ENCODE measurements at places on chromosomes 7 and 10.
A peak's percentile ranks its signal among the peaks of the same experiment; 100 is the strongest.

GRCh38 chr7:13872709-13873108 is 116.8 kb downstream of the ETV1 start:
- no peak for DNase-seq

GRCh38 chr7:152925412-152926147 is 166.0 kb downstream of the ACTR3B start:
- DNase-seq, result no peak

- DNase-seq, result no peak
Measured at GRCh38 chr7:146961617-146962016, 845.0 kb downstream of the CNTNAP2 start.

GRCh38 chr10:114663626-114664025 is 5.6 kb upstream of the ABLIM1 start:
- no peak for DNase-seq

GRCh38 chr10:3889961-3890522 is 105.0 kb upstream of the KLF6 start:
- DNase-seq, result no peak

GRCh38 chr10:53135213-53135896 is 362.8 kb upstream of the MBL2 start:
- DNase-seq, result no peak

- no peak for DNase-seq
Measured at GRCh38 chr7:135943134-135943879, 33.9 kb downstream of the MTPN start.

GRCh38 chr10:59036311-59037017 is 140.0 kb upstream of the PHYHIPL start:
- DNase-seq, result no peak

- no peak for DNase-seq
Measured at GRCh38 chr10:43001427-43001795, 75.5 kb upstream of the RET start.

- no peak for DNase-seq
Measured at GRCh38 chr7:34341326-34341725, 316.7 kb upstream of the NPSR1 start.

DNA sequence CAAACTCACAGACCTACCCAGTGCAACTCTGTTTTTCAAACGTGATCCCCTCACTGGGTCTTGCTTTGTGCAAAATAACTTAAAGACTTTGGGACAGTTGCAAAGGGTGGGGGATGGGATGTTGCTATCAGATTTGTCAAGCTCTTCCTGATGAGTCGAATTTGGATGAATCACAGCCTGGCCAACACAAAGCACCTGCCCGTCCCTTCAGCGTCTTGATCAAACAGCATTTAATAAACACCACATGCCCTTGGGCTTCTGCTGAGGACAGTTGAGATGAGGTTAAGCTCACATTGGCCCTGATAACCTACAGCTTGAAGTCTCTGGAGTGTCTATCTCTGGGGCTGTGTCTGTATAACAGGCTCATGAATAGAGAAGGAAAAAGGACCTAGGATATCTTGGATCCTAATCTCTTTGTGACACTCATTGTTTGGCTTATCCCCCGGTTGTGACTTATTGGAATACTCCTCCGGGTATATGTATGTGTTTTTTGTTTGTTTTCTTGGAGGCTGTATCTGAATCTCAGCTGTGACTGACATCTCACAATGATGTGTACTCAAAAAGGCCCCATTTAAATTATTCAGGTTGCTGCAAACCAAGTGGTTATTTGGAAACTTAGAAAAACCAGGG is 132.6 kb upstream of the NAMPT start:
- DNase-seq, result no peak

GRCh38 chr7:44787762-44788161 is 8.7 kb upstream of the PPIA start:
- no peak for DNase-seq

GRCh38 chr10:126702181-126702580 is 31.7 kb upstream of the C10orf90 start:
- DNase-seq, result no peak

DNA sequence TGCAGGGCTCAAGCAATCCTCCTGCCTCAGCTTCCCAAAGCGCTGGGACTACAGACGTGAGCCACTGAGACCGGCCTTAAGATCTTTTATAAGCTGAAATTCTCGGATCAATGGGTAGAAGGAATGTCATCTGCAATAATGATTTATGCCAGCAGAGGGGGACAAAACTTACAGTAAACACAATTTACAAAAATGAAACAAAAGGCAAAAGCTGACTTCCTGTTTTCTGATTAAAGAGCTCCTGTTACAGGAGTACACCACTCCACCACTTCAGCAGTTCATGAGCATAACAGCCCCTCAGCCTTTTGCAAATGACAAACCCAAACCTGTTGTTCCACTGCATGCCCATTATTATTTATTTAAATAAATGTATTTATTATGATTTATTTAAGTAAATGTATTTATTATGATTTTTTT is 88.5 kb upstream of the ATP6V0A4 start:
- DNase-seq, result peak; percentile 72

DNA sequence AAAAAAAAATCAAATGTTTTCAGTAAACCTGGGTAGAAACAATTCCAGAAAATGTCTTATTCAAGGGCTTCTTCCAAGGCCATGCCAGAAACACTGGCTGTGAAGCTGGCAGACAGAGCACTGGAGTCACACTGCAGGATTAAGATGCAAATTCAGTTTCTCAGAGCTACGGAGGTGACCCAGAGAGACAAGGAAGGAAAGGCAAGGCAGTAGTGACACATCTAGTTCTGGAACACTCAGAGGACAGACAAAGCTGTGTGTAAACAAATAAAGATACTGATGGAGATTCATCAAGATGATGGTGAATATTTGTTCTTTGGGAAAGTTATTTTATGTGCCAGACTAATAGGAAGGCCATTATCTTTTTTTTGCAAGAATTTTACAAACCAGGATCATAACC is 608.3 kb upstream of the C7orf33 start:
- no peak for DNase-seq

- no peak for DNase-seq
Measured at GRCh38 chr7:45566386-45566785, 7.8 kb upstream of the ADCY1 start.

DNA sequence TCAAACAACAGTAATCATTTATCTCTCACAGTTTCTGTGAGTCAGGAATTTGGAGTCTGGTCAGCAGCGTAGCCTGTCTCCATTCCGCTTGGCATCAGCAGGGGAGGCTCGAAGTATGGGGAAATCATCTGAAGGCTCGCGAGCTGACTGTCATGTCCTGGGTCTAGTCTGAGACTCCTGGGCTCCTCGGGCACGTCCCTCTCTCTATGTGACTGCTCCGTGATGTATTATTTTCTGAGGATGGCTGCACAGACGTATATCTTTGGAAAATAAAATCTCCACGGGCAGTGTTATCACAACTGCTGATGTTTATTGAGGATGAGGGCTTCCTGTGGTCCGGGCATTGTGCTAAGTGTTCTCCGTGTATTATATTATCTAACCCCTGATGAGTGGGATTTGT is 23.3 kb upstream of the PCGF5 start:
- DNase-seq, result no peak

GRCh38 chr10:110273474-110273873 is 31.2 kb downstream of the SMNDC1 start:
- DNase-seq, result no peak

DNA sequence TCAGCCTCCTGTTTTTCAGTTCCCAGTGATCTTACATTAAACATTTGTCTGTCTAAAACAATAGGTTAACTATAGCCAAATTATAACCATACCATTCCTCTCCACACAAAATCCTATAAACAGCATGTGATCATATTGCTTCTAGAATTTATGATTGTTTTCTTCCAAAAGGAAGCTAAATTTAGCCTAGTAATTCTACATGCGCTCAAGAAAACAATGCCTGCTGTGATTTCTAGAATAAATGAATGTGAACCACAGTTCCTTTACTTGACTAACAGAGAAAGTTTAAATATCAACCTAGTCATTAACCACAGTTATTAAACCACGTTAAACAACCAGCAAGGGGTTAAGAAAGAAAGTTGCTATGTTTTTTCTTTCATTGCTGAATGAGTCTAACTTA is 26.4 kb downstream of the MET start:
- no peak for DNase-seq

DNA sequence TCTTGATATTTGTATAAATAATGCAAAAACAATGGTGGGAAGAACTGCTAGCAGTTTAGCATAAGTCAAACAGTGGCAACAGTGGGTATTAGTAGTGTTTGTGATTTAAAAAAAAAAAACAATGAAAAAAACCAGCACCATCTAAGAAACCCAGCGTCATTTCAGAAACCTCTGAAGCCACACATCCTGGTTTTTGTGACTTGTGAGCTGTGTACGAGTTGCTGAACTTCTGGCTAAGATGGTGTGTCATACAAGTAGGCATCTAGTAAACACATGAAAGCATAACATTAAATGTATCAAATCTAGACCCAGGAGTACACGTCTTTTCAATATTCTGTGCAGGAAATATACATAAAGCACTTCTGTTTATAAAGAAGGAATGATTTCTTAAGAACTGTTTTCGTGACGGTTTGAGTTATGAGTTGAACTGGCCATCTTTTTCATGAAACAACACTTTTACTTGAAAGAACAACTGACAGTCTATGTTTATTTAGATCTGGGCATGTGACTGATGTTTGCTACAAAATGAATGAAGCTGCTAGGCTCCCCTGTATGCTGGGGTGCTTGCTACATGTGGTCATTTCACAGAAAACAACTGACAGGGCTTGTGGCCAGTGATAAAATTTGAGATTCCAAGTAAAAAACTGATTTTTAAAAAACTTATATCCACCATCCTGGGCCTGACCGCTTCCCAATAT is 143.5 kb downstream of the PIP4K2A start:
- DNase-seq, result no peak

DNA sequence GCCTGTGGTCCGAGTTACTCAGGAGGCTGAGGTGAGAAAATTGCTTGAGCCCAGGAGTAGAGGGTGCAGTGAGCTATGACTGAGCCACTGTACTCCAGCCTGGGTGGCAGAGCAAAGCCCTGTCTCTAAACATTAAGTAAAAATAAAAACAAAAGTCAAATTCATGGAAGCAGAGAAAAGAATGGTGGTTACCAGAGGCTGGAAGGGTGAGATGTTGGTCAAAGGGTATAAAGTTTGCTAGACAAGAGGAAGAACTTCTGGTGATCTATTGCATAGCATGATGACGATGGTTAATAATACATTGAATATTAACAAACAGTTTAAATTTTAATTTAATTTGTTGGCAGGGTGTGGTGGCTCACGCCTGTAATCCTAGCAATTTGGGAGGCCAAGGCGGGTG is 68.1 kb downstream of the CRPPA start:
- DNase-seq, result no peak

GRCh38 chr10:77541944-77542343 is 95.7 kb downstream of the KCNMA1 start:
- no peak for DNase-seq

DNA sequence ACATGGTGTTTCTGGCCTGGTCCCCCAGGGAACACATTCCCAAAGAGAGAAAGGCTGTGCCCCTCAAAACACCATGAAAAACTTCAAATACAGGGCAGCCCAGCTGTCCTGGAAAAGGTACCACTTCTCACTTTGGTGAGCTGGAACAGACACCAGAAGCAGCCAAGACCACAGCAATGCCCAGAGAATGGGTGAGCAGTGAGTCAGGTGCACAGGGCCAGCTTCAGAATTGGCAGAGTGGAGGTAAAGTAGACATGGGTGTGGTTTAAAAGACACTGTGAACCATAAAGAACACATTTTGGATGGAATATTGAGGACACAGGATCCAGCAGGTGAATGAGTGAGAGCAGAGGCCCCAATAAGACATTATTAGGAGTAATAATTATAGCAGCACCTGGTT is 51.3 kb downstream of the FAM13C start:
- no peak for DNase-seq

GRCh38 chr7:134514663-134515062 is 12.7 kb upstream of the AKR1B10 start:
- DNase-seq, result no peak

DNA sequence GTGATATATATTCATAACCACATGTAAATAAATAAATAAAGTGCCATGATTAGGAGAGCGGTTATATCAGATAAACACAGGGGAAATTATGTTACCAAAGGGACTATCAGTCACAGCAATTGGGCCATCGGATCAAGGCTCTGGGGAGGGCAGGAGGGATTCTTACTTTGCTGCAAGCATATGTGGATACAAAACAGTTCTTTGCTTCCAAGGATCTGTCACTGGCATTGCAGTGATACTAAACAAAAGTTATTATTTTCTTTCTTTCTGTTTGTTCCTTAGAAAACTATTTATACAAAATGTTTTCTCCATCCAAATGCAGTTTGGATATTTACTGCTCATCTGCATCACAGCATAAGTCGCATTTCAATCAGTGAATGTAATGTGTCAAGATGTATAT is 188.4 kb upstream of the MGMT start:
- no peak for DNase-seq

- no peak for DNase-seq
Measured at GRCh38 chr10:109880886-109881768, 42.2 kb downstream of the XPNPEP1 start.

GRCh38 chr10:110840923-110841428 is 30.8 kb upstream of the PDCD4 start:
- DNase-seq, result no peak

DNA sequence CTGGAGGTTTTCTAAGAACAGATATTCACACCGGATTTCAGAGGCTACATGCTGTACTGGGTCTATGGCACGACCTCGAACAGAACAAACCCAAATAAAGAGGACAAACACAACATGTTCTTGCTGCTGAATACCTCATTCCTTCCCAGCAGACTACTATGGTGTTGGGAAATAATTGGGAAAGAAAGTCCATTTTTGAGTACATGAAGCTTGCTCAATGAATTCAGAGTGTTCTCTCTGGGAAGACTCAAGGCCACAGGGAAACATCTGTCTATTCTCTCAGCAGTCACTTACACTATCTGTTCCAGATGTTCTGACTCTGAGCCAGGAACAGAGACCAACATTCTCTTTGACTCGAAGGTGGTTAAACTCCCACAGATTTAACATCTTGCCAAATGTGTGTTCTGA is 30.9 kb downstream of the LAMB1 start:
- DNase-seq, result no peak

- DNase-seq, result peak; percentile 75
Measured at GRCh38 chr7:1533547-1534329, 3.2 kb downstream of the MAFK start.

DNA sequence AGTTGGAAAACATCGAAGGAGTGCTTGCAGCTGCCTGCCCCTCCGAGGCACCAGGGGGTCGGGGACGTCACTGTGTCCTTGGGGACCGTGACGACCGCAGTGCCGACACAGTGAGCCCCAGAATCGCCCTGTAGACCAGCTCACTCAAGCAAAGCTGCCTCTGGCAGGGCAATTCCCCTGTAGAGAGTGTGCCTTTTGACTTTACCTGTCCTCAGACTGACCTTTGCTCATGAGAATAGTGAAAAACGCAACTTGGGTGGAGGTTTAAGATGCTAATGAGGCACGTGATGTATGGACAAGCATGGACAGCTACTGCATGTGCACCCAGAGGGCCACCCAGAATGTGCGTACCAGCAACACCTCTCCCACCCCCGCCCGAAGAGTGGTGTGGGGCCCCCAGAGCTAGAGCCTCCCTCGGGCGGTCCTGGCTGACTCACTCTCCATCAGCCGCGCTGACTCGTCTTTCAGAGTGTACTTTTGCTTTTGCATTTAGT is 271.9 kb downstream of the ADARB2 start:
- no peak for DNase-seq
